PC-3 (cell line): ENCODE measurements at places on chromosomes 7 and 10. TPM values are rescaled to one million over a fixed set of nuclear protein-coding genes. Genes with fewer than 3 reads are reported as not detected.
A peak's percentile ranks its signal among the peaks of the same experiment; 100 is the strongest.

DNA sequence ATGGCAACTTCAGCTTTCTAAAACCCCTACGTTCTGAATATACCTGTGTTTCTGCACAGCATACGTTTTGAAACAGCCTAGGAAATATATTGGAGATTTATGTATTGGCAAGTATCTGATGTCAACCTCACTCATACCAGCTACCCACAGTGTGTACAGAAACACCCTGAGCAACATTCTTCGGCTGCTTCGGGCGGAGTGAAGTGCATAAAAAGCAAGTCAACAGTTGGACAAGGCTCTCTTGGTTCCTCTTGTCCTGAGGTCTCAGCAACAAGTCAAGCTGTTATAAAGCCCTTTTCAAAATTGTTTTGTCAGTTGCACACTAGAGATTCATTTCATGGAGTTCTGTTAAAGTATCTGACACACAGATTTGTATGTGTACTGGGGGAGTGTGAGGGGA, 40.0 kb upstream of the PAPSS2 start:
- peak; percentile 30 for DNase-seq

GRCh38 chr10:75568450-75569130, 137.2 kb downstream of the LRMDA start:
- DNase-seq: no peak

GRCh38 chr10:52481986-52482555, 168.0 kb downstream of the DKK1 start:
- DNase-seq: no peak

DNA sequence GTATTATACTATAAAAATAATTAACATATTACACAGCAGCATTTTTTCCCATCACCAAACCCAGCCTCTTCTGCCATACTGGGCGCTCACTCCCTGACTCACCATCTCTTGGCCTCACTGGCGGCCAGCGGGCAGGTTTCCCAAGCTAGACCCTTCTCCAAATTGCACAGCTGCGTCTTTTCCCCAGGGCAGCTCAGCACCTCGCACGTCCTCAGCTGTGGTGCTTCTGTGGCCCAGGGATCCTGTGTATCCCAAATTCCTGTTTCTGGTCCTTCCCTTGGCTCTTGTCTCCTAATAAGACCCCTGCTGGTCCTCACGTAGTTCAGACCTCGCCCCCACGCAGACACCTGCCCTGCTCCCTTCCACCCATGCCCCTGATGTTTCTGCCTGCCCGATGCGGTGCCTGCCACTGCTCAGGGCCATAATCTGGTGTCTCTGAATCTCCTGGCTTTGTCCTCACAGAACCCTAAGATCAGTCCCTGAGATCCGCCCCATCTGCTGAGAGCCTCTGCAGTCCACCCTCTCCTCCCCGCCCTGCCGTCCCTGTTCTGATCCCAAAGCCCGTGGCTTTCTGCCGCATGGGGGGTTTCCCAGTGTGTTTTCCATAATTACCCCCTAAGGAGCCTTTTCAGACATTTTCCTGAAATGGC, 290.1 kb downstream of the TCERG1L start:
- no peak for DNase-seq

The ARMC10 gene
- total RNA-seq: 21.7 and 23.3 TPM in 2 replicates

The ZNF37A gene
- total RNA-seq: 19.7 and 25.7 TPM in 2 replicates
